ENCODE measurements at places on chromosomes 2 and 18. TPM values are rescaled to one million over a fixed set of nuclear protein-coding genes. Genes with fewer than 3 reads are reported as not detected.

DNA sequence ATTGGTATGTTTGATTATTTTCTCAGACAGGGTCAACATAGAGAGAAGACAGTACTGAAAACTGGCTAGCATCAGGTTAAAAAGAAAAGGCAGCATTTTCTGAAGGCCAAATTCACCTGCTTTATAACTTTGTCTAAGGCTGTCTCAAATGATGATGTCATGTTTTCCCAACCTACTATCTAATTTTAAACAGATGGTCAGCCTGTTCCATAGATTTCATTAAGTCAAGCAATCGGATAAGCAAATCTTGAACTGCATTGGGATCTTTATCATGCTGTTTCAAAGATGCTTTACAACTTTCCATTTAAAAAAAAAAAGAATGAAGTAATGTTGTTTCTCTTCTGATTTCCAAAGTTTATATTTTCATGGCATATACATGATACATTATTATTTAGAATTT, 56.3 kb upstream of the SPOPL start:
- peak; percentile 74 for DNase-seq

DNA sequence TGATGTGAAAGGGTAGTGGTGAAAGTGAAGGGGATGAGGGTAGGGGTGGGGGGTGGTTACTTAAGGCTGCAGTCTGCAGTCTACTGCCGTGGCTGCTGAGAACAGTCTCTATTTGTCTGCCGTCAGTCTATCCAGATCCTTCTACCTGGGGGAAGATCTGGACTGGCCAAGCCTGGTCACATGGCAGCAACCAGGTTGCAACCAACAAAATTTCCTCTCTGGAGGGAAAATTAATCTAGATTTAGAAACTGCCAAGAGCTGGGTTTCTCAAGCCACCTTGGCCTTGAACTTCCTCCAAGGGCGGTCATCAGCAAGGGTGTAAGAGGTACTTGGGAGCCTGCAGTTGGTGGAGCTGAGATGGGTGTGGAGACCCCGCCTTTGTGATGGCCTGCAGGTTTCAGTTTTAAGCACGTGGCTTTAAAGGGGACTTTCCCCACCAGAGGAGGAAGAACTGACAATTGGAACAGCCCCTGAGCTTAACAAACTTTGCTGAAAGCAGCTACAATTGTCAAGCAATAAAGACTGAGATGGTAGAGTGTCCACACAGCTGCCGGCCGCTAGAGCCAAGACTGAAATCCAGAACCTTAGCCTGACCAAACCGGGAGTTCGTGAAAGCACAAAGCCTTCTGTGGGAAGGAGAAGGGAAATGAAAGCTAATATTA, 31.4 kb upstream of the KCMF1 start:
- DNase-seq = no peak

GRCh38 chr18:69490813-69491212, 90.1 kb downstream of the DOK6 start:
- DNase-seq = no peak

- DNase-seq = no peak
Measured at GRCh38 chr2:566379-567313, 110.6 kb downstream of the TMEM18 start.

DNA sequence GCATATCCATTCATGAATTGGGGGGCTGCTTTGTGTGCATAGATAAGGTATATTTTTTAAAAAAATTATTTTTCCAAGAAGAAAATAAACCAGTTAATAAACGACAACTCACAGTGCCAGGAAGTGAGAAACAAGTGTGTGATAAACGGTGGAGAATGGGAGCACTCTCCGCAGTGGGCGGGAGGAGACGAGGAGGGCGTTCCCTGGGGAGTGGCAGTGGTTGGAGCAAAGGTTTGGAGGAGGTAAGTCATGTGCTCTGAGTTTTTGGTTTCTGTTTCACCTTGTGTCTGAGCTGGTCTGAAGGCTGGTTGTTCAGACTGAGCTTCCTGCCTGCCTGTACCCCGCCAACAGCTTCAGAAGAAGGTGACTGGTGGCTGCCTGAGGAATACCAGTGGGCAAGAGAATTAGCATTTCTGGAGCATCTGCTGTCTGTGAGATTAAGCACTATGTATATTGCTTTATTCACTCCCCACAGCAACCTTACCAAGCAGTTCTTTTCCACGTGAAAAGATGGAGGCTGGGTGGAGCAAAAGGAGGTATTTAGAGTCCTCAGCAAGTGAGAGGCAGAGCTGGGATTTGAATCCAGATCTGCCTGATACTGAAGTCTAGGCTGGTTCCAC, 27.0 kb upstream of the CASP8 start:
- DNase-seq = peak; percentile 22

The NT5DC4 gene
- not detected for total RNA-seq

The TLX2 gene
- total RNA-seq = not detected

The CFAP53 gene
- total RNA-seq = 0.18 TPM

Data from muscle of leg (tissue), 16 donors.